Sigmoid colon (tissue), 7 donors: ENCODE measurements at places on chromosomes 3 and 15. TPM values are rescaled to one million over a fixed set of nuclear protein-coding genes. Genes with fewer than 3 reads are reported as not detected.

MESP2 gene
- not detected for total RNA-seq

ADPGK gene
- 23.9 TPM for total RNA-seq

CSTA gene
- not detected for total RNA-seq

CPLX3 gene
- total RNA-seq: not detected

GRCh38 chr15:66472176-66472999 lies 25.2 kb downstream of the SNAPC5 start:
- no peak for DNase-seq

DNA sequence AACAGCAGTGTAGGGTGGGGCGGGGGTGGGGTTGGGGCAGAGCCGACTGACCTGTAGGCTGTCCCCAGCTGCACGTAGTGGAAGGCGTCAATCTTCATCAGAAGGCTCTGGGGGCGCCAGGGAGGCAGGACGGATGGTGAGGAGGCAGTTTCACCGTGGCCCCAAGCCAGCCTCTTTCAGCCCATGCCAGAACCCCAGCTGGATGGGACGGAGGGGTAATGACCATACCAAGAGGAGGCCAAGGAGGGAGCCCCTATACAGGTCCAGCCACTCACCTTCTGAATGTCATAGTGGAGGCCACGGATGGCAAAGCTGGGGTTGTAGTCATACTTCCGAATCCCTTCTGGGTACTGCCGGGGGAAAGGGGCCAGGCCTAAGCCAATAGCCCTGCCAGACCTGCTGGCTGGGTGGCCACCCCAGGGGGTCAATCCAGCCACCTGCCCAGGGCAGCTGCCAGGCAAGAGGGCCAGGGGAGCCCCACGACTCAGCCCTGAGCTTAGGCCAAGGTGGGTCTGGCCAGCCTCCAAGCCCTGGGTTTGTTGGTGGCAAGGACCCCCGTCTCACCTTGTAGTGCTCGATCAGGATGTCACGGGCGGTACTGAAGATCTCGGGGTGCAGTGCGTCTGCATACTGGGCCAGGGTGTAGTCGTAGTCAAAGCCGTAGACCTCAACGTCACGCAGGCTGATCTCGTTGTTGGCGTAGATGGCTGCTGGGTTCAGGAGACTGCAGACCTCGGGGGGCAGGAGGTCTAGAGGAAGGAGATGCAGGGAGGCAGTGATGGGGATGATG lies 4.9 kb downstream of the NT5DC2 start:
- peak; percentile 66 for DNase-seq

- no peak for DNase-seq
These were observed 34.9 kb upstream of the TTBK2 start for GRCh38 chr15:42955518-42955917.

- peak; percentile 52 for DNase-seq
These were observed 27.4 kb upstream of the GOLGA6C start for GRCh38 chr15:75230551-75231371.
